ENCODE measurements at places on chromosomes 5 and 9. TPM values are rescaled to one million over a fixed set of nuclear protein-coding genes. Genes with fewer than 3 reads are reported as not detected.

GRCh38 chr9:89225991-89226471 is 47.4 kb upstream of the SHC3 start:
- no peaks in the 10 kb centered on the region for H3K27me3 ChIP-seq
- no peaks in the 10 kb centered on the region for H3K36me3 ChIP-seq
- H3K4me1 ChIP-seq, result no peaks in the 10 kb centered on the region
- no peak overlapping the region for H3K27ac ChIP-seq

DNA sequence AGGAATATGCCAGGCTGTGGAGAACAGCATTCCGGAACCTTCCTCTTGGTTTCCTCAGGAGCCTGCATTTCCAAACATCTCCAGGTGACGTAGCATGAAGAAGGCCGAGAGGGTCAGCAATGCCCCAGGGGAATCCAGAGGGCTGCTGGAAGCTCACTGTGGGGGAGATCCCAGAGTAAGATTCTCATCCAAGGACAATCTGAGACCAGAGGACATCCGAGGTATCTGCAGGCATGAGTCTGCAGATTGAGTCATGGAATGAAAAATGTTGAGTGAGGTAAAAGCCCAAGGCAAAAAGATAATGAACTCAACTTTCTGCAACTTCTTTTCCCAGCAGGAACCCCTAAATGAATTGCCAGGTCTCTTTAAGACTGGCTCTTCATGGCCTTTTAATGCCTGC is 73.5 kb downstream of the KIF4B start:
- H3K4me3 ChIP-seq, result no peak overlapping the region
- no peaks in the 10 kb centered on the region for H3K4me1 ChIP-seq
- H3K27ac ChIP-seq, result no peak overlapping the region
- H3K36me3 ChIP-seq, result no peaks in the 10 kb centered on the region
- H3K27me3 ChIP-seq, result no peaks in the 10 kb centered on the region

- no peaks in the 10 kb centered on the region for H3K4me1 ChIP-seq
- no peak overlapping the region for H3K4me3 ChIP-seq
- no peak overlapping the region for H3K27ac ChIP-seq
- no peak for DNase-seq
- H3K36me3 ChIP-seq, result no peaks in the 10 kb centered on the region
- no peaks in the 10 kb centered on the region for H3K27me3 ChIP-seq
These were observed 86.0 kb downstream of the TARS1 start for GRCh38 chr5:33526755-33527154.

- peaks cover 11% of the 10 kb centered on the region for H3K27me3 ChIP-seq
- no peaks in the 10 kb centered on the region for H3K4me1 ChIP-seq
- no peak overlapping the region for H3K27ac ChIP-seq
- no peak overlapping the region for H3K4me3 ChIP-seq
- no peak for DNase-seq
These were observed 77.2 kb upstream of the NEK6 start for GRCh38 chr9:124180557-124180956.

DNA sequence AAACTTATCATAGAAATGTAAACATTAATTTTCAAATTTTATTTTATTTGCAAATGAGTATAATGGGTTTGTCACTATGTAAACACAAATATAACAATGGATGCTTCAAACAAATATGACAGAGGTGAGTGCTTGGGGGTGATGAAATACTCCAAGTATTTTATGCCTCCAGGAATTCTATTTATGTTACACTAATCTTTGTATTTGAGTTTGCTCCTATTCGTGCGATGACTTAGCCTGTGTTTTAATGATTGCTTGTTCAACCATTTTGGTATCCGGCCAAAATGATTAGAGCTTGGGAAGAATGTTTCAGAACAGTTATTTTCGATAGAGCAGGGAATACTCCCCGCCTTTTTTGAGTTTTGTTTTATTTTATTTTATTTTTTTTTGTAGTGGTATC is 5.0 kb downstream of the DMRT2 start:
- no peak overlapping the region for H3K27ac ChIP-seq
- H3K36me3 ChIP-seq, result no peaks in the 10 kb centered on the region
- H3K27me3 ChIP-seq, result peaks cover 67% of the 10 kb centered on the region
- no peaks in the 10 kb centered on the region for H3K4me1 ChIP-seq
- no peak overlapping the region for H3K4me3 ChIP-seq
- DNase-seq, result no peak

DNA sequence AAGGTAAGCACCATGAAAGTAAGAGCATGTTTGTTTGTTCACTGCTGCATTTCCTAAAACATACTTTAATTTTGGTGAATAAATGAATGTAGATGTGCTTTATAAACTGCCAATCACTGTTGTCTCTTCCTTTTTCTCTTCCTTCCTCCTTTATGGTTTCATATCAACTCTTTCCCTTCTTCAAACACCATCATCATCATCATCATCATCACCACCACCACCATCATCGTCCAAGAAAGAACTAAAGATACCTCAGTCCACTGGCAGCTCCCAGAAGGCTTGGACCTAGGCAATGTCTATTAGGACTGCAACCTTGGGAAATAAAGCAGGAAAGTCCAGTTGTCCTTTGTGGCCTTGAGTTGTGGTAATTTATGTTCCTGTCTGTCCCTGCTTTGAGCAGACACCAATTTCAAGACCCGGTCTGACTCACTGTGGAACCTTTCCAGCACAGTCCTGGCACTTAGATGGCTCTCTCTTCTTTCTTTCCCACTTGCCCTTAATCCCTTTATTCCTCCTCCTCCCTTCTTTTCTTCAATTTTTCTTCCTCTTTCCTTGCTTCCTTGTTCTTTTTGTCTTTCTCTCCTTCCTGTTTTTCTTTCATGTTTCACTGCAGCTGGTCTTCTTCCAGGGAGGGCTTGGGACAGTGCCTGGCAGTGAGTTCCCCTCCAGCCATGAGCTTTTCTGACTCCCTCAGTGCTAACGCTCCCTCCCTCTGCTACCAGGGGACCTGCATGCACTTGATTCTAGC is 99.3 kb downstream of the ANGPTL2 start:
- H3K36me3 ChIP-seq, result no peaks in the 10 kb centered on the region
- DNase-seq, result peak; percentile 58
- H3K4me3 ChIP-seq, result no peak overlapping the region
- H3K27ac ChIP-seq, result peak overlapping the region; percentile 71
- no peaks in the 10 kb centered on the region for H3K27me3 ChIP-seq
- H3K4me1 ChIP-seq, result peaks cover 21% of the 10 kb centered on the region

GRCh38 chr5:464843-465590 is 22.0 kb downstream of the EXOC3 start:
- no peak overlapping the region for H3K27ac ChIP-seq
- H3K4me3 ChIP-seq, result no peak overlapping the region
- H3K4me1 ChIP-seq, result no peaks in the 10 kb centered on the region
- no peaks in the 10 kb centered on the region for H3K27me3 ChIP-seq

Gene FRRS1L
- polyA plus RNA-seq, result 2.9 TPM
